ENCODE measurements at places on chromosomes 12 and 14. TPM values are rescaled to one million over a fixed set of nuclear protein-coding genes. Genes with fewer than 3 reads are reported as not detected.

NFATC4 gene
- 80.7 TPM for total RNA-seq

CAPZA3 gene
- total RNA-seq: not detected

PMEL gene
- 0.16 TPM for total RNA-seq

RAPGEF3 gene
- 2.0 TPM for total RNA-seq

NUDT14 gene
- total RNA-seq: 11.6 TPM

CISTR gene
- not detected for total RNA-seq

RNASE7 gene
- not detected for total RNA-seq

SYNDIG1L gene
- total RNA-seq: not detected

GRCh38 chr14:80385336-80385735 is 174.0 kb upstream of the DIO2 start:
- no peak overlapping the region for H3K27ac ChIP-seq
- H3K4me1 ChIP-seq: peaks cover 34% of the 10 kb centered on the region
- H3K4me3 ChIP-seq: no peak overlapping the region

GRCh38 chr14:100651999-100652508 is 64.8 kb upstream of the BEGAIN start:
- DNase-seq: peak; percentile 32
- no peak overlapping the region for H3K4me3 ChIP-seq
- no peak overlapping the region for H3K27ac ChIP-seq
- peaks cover 15% of the 10 kb centered on the region for H3K27me3 ChIP-seq
- H3K36me3 ChIP-seq: no peaks in the 10 kb centered on the region

DNA sequence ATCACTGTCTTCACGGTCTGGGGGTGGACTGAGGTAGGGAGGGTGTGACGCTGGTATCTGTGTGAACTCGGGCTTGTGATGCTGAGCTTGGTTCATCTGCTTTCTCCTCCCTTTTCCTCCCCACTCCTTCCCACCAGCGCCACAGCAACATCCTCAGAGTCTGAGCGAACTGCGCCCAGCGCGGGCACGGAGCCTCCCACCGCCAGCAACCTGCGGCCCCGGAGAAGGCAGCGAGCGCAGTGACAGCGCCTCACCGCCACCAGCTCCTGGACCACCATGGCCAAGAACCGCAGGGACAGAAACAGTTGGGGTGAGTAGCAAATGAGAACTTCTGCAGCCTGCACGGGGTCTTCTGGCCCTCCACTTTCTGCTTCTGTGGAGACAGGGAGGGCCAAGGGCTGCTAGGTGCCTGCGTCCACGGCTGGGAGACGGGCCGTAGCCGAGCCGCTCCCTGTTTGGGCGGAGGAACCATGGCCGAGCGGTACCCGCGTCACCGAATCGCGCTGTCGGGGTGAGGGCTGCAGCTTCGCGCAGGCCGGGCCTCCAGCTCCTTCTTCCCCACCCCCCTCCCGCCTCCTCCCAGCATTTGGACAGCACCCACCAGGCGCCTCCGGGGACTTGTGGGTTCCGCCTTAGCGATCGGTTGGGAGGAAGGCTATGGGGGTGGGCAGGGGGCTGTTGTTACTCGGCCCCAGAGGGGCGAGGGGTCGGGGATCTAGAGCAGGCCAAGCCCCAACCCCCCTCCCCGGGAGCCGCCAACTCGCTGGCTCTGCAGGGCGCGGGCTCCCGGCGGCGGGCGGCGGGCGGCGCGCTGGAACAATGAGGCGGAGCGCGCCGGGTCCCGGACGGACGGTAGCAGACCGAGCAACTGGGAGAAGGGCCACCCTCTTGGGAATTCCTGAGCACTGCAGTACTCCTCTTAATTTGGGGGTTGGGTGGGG is at the start of gene ATL1:
TSS of gene ATL1 (plus strand) at position 156 of the 941 bp plus-strand sequence. CDS start at position 277, 121 bp downstream.
- H3K27me3 ChIP-seq: peaks cover 28% of the 10 kb centered on the region
- no peak within 1 kb of the TSS for H3K27ac ChIP-seq
- H3K36me3 ChIP-seq: no peaks in the 10 kb centered on the region
- peaks cover 14% of the 10 kb centered on the region for H3K4me1 ChIP-seq
- peak; percentile 28 for DNase-seq
- H3K4me3 ChIP-seq: peak within 1 kb of the TSS; percentile 83

DNA sequence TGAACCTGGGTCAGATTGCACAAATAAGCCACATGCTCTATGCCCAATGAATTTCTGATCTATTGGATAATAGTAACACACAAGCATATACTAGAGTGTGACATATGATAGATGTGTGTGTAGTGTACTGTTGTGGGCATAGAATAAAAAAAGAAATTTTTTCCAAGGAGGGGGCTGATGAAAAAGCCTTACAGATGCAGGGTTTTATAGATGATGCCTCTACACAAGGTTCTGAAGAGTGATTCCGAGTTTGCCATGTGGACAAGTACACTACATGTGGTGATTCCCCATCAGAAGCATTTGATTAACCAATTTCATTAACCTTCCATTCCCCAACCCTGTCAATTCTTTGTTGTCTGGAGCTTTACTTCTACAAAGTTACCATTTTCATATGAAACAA is 45.3 kb downstream of the CPM start:
- DNase-seq: no peak
- no peak overlapping the region for H3K4me3 ChIP-seq
- peaks cover 14% of the 10 kb centered on the region for H3K4me1 ChIP-seq
- H3K36me3 ChIP-seq: no peaks in the 10 kb centered on the region
- no peak overlapping the region for H3K27ac ChIP-seq
- H3K27me3 ChIP-seq: peaks cover 3% of the 10 kb centered on the region

- DNase-seq: no peak
- H3K27me3 ChIP-seq: peaks cover 26% of the 10 kb centered on the region
- no peaks in the 10 kb centered on the region for H3K4me1 ChIP-seq
- no peaks in the 10 kb centered on the region for H3K36me3 ChIP-seq
Observed at GRCh38 chr14:101364503-101365328, 196.6 kb upstream of the DIO3 start.

DNA sequence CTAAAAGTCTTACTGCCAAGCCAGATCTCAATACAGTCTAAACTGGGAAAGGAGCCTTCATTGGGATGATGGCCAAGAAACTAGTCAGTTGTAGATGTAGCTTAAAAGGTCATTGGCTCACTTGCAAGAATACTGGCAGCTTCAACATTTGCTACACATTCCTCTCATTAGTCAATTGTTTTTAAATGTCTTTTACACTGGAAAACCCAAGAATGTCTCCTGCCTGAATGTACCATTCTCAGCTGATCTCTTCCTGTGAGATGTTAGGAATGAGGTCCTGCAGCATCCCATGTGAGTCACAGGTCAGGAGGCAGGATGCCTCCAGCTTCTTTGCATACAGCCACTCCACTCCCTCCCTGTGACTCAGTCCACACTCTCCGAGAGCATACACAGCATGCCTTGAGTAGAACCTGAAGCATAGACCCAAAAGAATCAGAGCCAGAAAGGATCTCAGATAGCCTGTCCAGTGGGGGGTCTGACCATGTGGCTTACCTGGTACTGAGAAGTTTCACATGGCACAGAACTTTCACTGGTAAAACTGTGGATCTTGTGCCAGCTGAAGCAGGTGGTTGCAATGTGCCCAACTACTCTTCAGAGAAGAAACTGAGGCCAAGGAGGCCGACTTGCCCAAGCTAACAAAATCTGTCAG is 56.0 kb upstream of the HECTD1 start:
- no peaks in the 10 kb centered on the region for H3K36me3 ChIP-seq
- DNase-seq: peak; percentile 100
- H3K27me3 ChIP-seq: no peaks in the 10 kb centered on the region
- peak overlapping the region; percentile 85 for H3K27ac ChIP-seq
- H3K4me3 ChIP-seq: peak overlapping the region; percentile 72
- peaks cover 73% of the 10 kb centered on the region for H3K4me1 ChIP-seq

DNA sequence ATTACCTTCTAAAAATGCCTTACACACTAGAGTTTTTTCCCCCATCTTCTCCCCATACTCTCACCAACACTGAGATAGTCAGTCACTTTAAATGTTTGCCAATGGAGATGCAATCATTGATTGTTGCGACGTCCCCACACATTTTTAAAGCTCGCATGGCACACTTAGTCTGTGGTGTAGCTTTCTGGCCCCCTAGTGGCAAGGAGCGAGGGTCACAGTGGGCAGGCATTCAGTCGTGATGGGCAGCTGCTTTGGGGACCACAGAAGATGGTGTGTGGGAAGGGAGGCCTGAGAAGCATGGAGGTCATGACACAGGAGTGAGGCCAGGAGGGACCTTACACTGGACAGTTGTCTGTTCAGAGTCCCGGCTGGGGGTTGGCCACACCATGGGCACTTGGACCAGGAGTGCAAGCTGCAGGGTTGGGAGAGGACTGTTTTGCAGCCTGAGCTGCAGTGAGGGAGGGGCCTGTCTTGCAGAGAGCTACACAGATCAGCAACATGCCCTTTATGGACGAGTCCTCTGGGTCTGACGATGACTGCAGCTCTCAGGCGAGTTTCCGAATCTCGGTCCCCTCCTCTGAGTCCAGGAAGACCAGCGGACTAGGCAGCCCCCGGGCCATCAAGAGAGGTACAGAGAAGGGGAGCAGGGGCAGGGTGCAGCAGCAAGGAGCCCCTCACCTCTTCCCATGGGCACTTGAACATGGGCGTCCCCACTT is 28.6 kb downstream of the PIGH start:
- DNase-seq: peak; percentile 41
- H3K27ac ChIP-seq: no peak overlapping the region
- H3K4me3 ChIP-seq: no peak overlapping the region
- peaks cover 31% of the 10 kb centered on the region for H3K27me3 ChIP-seq
- peaks cover 7% of the 10 kb centered on the region for H3K4me1 ChIP-seq
- no peaks in the 10 kb centered on the region for H3K36me3 ChIP-seq

DNA sequence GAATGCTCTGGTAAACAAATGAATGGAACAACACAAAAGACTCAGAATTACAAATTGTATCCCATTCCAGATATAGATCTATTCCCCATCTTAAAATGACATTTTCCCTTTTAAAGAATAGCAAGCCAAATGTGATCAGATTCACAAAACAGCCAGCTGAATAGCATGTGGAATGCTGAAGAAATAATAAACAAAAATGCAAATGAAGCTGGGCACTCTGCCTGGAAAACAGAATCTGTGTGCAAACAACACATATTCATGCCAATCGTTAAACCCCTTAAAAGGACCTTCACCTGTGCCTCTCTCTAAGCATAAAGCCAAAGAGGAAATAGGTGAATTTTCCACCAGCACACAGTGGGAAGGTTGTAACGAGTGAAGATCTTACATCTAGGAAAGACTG is 67.9 kb upstream of the PDZRN4 start:
- H3K4me3 ChIP-seq: no peak overlapping the region
- H3K4me1 ChIP-seq: no peaks in the 10 kb centered on the region
- H3K27me3 ChIP-seq: no peaks in the 10 kb centered on the region
- no peak overlapping the region for H3K27ac ChIP-seq
- no peak for DNase-seq
- H3K36me3 ChIP-seq: no peaks in the 10 kb centered on the region

- no peaks in the 10 kb centered on the region for H3K36me3 ChIP-seq
- H3K4me3 ChIP-seq: no peak overlapping the region
- H3K4me1 ChIP-seq: no peaks in the 10 kb centered on the region
- no peak overlapping the region for H3K27ac ChIP-seq
- no peak for DNase-seq
Observed at GRCh38 chr14:44041700-44042099, 465.4 kb downstream of the FSCB start.

GRCh38 chr12:65878540-65878939 is 54.3 kb downstream of the HMGA2 start:
- peaks cover 47% of the 10 kb centered on the region for H3K36me3 ChIP-seq
- H3K4me3 ChIP-seq: peak overlapping the region; percentile 54
- H3K27ac ChIP-seq: peak overlapping the region; percentile 62
- DNase-seq: peak; percentile 28

DNA sequence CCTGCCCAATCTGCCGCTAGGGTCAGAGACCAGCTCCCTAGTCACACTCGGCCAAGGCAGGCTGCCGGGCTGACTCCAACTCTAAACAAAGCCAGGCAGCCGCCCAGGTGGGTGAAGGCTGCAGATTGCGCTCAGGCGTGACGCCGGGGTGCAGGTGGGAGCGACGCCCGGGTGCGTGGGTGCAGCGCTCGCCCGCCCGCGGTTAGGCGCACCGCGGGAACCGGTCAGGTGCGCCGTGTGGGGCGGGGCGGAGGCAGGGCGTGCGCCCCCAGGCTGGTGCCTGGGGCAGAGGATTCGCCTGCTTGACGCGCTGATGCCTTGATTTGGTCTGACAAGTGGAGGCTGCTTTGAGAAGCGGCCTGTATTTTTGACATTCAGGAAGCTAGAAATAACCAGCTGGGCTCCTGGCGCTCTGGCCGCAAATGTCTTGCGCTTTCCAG is 126.7 kb upstream of the HIF1A start:
- peaks cover 1% of the 10 kb centered on the region for H3K27me3 ChIP-seq
- H3K36me3 ChIP-seq: no peaks in the 10 kb centered on the region
- no peak overlapping the region for H3K27ac ChIP-seq

DNA sequence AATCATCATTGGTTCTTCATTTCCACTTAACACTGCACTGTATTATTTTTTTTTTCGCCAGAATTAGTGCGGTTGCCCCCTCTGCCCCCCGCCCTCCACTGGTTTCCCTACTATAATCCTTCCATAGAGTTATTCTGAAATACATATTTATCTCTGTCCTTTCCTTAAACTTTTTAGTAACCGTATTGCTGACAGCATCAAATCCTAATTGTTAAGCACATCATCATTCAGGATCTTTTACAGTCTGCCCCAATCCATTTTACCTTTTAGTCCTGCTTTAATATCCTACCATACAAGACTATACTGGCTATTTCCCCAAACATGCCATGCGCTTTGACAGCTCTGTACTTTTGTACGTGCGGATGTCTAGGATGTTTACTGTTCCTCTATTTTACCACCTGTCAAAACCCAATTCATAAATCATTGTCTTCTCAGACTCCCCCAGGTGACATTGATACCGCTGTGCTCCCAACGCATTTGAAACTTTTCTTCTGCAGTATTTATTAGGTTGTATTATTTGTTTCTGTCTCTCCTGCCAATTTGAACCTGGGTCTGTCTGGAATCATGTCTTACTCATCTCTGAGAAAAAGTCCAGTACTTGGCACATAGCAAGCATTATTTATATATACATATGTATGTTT is 1.0 kb downstream of the FGFR1OP2 start:
- H3K4me1 ChIP-seq: peaks cover 73% of the 10 kb centered on the region
- peaks cover 15% of the 10 kb centered on the region for H3K36me3 ChIP-seq
- H3K4me3 ChIP-seq: peak overlapping the region; percentile 96
- no peak for DNase-seq
- H3K27ac ChIP-seq: peak overlapping the region; percentile 100
